ENCODE measurements at places on chromosomes 1 and 21.

GRCh38 chr21:25682382-25682781 lies 43.3 kb downstream of the JAM2 start:
- no peak for DNase-seq

GRCh38 chr1:221783936-221784335 lies 42.0 kb upstream of the DUSP10 start:
- DNase-seq: no peak

DNA sequence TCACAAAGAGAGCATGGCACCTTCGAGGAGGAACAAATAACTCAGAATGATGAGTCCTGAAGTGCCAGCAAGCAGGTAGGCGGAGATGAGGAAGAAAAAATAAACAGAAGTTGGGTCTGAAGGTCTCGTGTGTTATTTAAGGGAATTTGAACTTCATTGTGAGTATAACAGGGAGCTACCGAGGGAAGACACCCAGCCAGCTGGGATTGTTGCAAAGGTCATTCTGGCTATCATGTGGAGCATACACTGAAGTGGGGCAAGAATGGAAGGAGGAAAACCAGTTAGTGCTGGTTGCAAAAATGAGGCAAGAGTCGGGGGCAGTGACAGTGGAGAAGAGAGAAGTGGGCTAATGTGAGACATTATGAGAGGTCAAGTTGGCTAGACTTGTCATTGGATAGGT lies 53.6 kb upstream of the RAP1A start:
- DNase-seq: no peak

DNA sequence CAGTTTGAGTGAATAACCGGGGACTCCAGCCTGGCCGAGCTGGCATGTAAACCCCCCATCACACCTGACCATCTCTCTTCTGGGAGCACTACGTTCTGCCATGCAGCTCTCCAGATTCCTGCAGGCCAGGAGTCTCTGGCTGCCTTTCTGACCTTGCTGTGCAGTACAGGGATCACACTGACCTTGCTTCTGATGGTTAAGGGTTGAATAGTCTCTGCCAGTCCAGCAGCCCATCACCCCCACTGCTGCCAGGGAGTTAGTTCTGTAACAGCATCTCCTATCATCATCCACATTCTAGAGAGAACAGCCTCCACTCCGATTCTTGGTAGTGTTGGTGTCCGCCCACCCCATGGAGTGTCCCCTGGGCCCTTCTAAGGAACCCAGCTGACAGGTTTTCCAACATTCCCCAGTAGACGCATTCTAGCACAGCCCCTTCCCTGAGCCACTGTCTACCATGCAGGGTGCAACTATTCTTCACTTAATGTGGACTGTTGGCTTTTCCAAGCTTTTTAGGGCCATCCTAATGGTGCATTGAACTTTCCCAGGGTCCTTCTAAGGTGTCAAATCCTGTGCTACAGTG lies 109.8 kb downstream of the RIPK4 start:
- DNase-seq: no peak

DNA sequence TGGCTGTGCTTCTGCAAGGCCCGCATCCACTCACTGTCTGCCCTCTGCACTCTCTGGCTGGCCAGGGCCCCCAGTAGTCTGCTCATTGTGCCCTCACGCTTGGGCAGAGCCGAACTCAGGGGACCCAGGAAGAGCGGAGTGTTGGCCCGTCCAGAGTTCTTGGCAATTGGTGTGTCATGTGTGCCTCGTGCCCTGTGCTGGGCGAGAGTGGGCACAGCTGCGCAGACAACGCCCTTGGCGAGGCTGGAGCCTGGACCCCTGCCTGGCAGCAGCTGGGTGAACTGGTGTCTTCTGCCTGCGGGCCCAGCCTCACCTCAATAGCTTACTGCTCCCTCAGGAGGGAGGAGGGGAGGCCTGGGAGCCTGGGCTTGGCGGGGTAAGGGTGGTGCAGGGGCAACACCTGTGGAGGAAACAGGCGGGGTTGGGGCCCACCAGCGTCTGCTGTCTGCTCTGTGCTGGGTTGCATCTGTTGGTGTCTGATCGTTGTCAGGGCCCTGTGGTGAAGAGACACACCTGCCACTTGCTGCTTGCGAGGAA lies 2.1 kb downstream of the GUK1 start:
- DNase-seq: no peak

DNA sequence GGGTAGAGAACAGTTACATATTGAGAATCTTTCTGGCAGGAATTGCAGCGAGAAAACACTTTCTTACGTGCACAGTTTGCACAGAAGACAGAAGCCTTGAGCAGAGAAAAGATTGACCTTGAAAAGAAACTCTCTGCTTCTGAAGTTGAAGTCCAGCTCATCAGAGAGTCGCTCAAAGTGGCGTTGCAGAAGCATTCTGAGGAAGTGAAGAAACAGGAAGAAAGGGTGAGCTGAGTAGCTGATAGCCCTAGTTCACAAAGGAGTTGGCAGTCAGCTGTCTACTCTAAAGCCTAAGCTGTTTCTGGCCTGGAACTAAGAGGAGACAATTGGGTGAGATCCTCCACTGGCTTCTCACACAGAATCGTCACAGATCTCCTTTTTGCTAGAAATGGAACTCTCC lies 20.3 kb upstream of the SH3BGRL3 start:
- DNase-seq: no peak

DNA sequence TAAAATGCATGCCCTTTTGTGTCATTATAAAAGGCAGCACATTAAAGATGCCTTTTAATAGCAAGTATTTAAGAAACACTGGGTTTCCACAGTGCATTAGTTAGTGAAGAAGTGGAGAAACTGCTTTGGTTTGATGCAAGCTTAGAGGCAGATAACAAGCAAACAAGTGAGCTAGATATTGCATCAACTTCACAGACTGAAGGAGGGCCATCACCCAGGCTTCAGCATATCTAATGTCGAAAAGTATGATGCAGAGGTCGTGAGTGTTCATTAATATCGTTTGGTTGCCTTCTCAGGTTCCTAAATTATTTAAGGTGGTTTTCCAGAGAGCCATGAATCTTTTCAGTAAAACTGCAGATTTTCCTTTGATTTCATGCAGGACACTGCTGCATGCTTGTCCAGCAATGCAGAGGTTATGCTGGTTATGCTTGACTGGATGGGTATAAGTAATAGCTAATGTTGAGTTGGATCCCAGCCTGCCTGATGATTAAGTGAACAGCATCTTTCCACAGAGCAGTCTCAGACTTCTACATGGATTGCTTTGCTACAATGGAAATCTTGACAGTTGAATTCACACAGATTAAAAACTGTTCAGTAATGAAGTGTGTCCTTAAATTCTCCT lies 69.7 kb upstream of the IPO9 start:
- no peak for DNase-seq

Data from anterior cingulate cortex (tissue), 58 donors.